Thyroid gland (tissue), 4 donors: ENCODE measurements at places on chromosomes 3 and 15. TPM values are rescaled to one million over a fixed set of nuclear protein-coding genes. Genes with fewer than 3 reads are reported as not detected.

GRCh38 chr3:31714495-31715280, 182.0 kb downstream of the STT3B start:
- DNase-seq = no peak

DNA sequence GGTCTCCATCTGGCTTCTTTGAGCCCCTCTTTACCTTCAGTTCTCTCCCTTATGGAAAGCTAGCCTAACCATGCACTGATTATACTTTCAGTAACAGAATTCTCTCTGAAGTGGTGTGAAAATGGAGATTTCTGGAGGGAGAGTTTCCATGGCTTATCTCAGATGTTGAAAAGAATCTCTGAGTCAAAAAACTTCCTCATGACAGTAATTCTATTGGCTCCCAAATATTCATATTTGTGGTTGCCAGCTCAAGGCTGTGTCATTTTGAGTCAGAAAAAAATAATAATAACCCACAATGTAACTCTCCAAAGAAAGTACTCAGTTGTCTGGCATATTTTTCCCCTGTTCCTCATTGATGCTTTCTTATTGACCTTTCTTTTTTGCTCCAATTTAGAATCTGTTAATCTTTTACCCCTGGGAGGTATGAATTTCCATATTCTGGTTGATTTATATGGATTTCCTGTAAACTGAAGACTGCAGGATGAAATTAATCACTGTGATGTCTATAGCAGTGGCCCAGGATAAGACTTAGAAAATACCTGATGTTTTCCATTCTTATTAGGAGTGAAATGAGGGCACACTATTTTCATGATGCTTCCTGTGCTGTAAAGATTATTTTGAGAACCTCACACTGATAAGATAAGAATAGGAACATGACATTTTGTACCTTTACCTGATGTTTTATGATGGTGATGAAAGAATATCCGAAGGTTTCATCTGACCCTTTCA, 149.5 kb upstream of the EPHA3 start:
- no peak for DNase-seq

- DNase-seq = no peak
Observed at GRCh38 chr3:143830063-143830462, 18.2 kb downstream of the SLC9A9 start.

DNA sequence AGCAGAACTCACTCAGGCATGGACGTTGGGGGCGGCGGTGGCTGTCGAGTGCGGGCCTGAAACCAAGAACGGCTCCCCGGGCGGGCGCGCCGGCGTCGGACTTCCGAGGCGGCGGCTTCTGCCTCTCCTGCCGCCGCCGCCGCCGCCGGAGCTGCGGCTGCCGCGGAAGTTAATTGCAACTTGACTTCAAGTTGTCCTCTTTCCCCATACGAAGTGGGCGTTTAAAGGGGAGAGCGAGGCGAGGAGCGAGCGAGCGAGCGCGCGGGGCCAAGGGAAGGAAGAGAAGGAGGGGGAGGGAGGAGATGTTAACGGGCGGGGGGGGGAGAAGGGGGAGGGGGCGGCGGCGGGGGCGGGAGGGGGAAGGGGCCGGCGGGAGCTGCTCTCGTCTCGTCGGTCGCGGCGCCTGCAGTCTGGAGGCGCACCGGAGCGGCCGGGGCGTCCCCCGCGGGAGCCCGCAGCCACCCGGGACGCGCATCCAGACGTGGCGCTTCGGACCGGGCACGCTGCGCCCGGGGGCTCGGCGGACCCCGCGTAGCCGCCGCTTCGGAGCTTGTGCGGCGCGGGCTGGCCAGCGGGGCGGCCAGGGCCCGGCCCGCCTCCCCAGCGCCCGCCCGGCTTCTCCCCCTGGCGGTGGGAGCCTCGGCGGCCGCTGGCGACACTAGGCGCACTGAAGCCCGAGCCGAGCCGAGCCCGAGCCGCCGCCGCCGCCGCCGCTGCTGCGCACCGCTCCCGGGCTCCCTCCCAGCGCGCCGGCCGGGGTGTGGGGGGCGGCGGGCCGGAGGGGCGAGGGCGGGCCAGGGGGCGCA, 19.7 kb upstream of the SATB1 start:
- peak; percentile 75 for DNase-seq

DNA sequence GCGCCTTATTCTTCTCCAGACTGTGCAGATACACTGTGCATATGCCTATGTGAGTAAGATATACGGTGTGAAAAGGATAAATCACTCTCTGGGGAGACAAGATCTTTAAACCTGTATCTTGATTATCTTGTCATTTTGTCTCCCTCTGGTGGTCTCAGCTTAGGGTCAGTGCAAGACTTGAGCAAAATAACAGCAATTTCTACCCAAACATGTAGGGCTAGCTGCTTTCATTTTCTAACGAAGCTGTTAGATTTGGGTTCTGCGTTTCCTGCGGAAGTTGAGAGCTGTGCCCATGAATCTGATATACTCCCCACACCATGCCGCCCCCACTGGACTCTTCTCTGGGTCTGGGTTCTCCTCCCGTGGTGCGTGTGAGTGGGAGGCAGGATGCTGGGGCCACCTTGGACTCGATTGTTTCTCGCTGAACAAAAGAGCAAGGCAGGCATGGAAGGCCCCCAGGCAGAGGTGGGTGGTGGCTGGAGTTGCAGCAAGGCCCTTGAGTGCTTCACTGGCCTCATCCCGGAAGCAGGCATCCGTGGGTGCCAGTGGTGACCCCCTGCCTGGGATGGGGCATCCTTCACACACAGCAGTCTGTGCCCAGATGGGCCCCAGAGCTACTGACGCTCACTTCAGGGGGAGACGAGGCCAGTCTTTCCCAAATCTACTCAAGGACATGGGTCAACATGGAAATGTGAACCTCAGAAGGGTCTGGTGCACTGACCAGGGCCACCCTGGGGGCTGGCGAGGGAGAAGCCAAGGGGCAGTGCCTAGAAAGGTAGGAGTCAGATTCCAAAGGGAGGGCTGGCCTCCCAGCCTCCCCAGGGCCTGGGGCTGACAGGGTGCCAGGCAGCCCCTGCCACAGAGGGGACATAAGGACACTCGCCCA, 179.6 kb downstream of the NSMCE3 start:
- no peak for DNase-seq

Gene SPATA12
- total RNA-seq = not detected

DNA sequence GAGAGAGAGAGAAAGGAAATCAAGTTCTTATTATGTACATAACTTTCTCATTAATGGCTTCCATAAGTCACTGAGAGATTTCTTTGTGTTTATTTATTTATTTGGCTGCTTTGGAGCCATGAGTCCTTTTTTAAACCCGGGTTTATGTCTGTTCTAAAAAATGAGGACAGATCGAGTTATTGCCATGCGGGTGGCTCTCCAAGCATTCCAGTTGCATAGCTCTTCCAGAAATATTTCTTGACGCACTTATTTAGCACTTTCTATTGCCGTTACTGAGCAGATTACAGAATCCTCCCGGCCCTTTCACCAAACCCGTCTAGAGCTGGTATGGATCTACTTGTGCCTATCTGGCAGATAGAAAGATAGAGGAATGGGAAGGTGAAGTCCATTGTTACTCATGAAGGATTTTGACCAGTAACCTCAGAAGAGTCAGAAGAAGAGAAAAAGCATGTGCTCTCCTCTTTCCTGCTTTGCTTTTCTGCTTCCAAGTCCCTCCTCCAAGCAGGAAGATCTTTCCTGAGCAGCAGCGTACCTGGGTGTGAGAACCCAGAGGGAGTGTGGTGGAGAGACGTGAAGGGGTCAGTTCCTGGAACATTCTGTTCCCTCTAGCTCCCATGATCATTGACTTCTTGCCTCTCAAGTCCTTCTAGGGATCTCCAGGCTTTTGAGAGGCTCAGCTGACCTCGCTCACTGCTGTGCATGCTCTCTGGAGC, 112.8 kb downstream of the LPP start:
- DNase-seq = peak; percentile 85

DNA sequence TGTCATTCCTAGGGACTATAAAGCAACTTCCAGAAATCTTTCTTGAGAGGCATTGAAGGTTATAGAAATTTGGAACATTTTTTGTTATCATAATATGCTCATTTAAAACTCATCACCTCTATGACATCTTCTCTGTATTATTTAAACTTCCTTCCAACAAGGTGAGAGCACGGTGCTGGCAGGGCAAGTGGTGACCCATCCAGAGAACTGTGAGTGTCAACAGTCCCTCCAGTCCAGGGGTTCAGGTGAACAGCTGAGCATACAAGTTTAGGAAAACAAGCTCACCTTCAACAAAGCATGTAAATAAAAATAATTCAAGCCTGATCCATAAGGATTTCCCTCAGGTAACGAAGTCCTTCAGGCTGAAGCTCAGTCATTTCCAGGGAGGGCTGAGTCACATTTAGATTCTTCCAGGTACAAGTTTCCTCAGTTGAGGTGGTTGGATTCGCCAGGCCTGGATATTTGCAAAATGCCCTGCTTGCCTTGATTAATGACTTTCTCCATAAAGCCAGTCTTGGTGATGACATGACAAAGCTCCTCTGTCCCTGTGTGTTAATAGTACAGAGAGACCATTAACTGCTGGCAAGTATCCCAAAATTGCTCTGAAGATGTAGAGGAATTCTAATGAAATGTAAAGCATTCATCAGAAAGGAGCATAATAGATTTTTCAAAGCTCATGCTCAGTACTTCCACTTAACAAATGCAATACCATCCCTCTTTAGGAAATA, 263.6 kb upstream of the GADL1 start:
- DNase-seq = no peak

DNA sequence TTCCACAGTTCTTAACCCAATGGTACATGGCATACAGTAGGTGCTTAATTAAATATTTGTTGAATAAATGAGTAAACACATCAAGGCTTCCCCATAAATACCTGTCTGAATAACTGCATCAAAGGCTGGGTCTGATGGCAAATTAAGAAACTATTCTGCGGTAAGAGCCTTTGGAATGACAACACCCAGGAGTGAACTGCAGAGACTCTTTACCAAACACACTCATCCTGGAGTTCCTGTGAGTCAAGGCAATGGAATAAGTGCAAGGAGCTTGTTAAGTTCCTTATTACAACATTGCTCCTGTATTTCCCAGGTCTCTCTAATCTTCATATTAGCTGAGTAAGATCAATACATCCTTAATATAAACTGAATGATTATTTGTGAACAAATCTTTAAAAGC, 119.9 kb upstream of the STT3B start:
- DNase-seq = no peak

- no peak for DNase-seq
Observed at GRCh38 chr3:129747136-129747535, 140.7 kb upstream of the PLXND1 start.

DNA sequence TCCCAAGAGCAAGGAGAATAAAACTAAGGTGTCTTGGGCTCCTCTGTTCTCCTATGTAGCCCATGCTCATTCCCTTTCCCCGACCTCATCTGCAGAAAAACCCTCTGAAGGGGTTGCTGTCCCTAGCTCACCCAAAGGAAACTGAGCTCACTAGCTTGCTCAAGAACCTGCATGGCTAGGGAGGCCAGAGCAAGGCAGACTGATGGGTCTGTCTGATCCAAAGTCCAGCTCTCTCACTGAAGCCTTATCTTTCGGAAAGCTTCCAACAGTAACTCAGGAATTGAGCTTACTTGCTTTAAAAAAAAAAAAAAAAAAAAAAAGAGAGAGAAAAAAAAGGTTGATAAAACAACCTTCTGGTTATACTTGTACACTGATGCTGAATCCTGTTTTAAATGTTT, 141.4 kb upstream of the TOPAZ1 start:
- DNase-seq = no peak

DNA sequence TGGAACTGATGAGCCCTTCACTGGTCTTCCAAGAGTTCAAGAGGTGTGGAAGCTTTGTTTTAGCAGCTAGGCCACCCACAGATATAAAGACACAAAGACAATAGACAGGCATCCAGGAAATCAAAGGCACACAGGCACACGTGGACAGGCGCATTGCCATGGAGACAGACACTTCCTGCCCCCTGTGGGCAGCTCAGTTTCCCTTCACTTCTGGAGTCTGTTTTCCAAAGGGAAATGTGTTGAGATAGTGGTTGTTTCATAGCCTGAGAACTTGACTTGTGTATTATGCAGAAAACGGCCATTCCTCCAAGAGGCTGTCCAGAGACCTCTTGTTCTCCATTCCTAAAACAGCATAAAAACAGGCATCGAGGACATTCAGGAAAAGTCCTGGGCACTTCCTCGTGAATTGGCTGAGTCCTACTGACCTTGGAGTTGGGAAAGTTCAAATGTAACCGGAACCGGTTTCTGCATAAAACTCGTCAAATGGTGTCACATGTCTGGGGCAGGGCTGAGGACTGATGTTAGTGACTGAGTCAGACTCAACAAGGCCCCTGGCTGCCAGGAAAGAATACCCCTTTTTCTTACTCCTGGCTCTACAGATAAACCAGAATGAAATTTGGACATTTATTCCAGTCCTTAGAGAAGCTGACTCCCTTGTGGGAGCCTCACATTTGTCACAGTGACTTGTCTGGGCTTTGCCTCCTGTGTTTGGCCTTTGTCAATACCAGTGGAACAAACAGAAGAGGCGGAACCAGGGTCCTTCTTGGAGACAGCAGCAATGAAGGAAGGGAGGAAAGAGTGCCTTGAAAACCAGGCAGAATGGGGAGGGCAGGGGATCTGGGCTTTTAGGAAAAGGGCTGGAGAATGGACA, 1.3 kb downstream of the ALPK3 start:
- DNase-seq = peak; percentile 35

Gene C2CD4A
- not detected for total RNA-seq

- DNase-seq = peak; percentile 88
Observed at GRCh38 chr3:196867507-196868296, at the start of gene SENP5. Gene SENP5 (plus strand): TSS chr3:196867920. CDS start chr3:196885182, 17,262 bp downstream.

Gene GHSR
- not detected for total RNA-seq

- DNase-seq = no peak
Observed at GRCh38 chr15:28085489-28086174, 13.5 kb downstream of the OCA2 start.

GRCh38 chr15:92899601-92899947, 550 bp upstream of the CHD2 start:
- no peak for DNase-seq
